Heart left ventricle (tissue), 16 donors: ENCODE measurements at places on chromosomes 3 and 15. TPM values are rescaled to one million over a fixed set of nuclear protein-coding genes. Genes with fewer than 3 reads are reported as not detected.
A peak's percentile ranks its signal among the peaks of the same experiment; 100 is the strongest.

Gene TNFAIP8L3
- total RNA-seq, result 5.5 TPM

Gene SCAP
- 41.8 TPM for total RNA-seq

Gene NANOGP8
- not detected for total RNA-seq

GRCh38 chr15:69325456-69325971 is 26.8 kb downstream of the PAQR5 start:
- no peak overlapping the region for H3K4me3 ChIP-seq
- H3K36me3 ChIP-seq, result no peaks in the 10 kb centered on the region
- H3K4me1 ChIP-seq, result no peaks in the 10 kb centered on the region
- no peak overlapping the region for H3K27ac ChIP-seq
- no peaks in the 10 kb centered on the region for H3K27me3 ChIP-seq

- H3K4me3 ChIP-seq, result no peak overlapping the region
- H3K36me3 ChIP-seq, result no peaks in the 10 kb centered on the region
- DNase-seq, result no peak
- no peaks in the 10 kb centered on the region for H3K27me3 ChIP-seq
- no peaks in the 10 kb centered on the region for H3K4me1 ChIP-seq
Measured at GRCh38 chr3:50418850-50419249, 59.5 kb upstream of the TMEM115 start.

DNA sequence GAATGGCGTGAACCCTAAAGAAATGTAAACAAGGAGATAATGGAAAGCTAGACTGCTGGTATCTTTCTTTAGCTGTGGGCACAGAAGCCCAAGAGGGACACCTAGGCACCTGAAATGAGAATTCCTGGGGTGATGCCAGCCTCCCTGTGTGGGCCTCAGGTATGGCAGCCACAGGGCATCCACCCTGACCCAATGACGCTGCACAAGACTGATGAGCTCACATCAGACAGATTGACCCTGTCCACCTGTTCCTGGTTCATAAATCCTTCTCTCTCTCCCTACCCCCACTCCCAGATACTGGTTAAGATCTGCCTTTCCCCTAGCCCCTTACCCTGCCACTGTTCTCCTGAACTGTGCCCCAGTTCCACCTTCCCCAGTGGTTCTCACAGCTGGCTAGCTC is 1.5 kb downstream of the GLB1 start:
- peaks cover 33% of the 10 kb centered on the region for H3K36me3 ChIP-seq
- no peak for DNase-seq
- peaks cover 19% of the 10 kb centered on the region for H3K4me1 ChIP-seq
- no peak overlapping the region for H3K27ac ChIP-seq

- peaks cover 26% of the 10 kb centered on the region for H3K27me3 ChIP-seq
- no peaks in the 10 kb centered on the region for H3K4me1 ChIP-seq
- no peaks in the 10 kb centered on the region for H3K36me3 ChIP-seq
- H3K27ac ChIP-seq, result no peak overlapping the region
- no peak overlapping the region for H3K4me3 ChIP-seq
- DNase-seq, result no peak
Measured at GRCh38 chr3:13294442-13295351, 125.4 kb downstream of the NUP210 start.

DNA sequence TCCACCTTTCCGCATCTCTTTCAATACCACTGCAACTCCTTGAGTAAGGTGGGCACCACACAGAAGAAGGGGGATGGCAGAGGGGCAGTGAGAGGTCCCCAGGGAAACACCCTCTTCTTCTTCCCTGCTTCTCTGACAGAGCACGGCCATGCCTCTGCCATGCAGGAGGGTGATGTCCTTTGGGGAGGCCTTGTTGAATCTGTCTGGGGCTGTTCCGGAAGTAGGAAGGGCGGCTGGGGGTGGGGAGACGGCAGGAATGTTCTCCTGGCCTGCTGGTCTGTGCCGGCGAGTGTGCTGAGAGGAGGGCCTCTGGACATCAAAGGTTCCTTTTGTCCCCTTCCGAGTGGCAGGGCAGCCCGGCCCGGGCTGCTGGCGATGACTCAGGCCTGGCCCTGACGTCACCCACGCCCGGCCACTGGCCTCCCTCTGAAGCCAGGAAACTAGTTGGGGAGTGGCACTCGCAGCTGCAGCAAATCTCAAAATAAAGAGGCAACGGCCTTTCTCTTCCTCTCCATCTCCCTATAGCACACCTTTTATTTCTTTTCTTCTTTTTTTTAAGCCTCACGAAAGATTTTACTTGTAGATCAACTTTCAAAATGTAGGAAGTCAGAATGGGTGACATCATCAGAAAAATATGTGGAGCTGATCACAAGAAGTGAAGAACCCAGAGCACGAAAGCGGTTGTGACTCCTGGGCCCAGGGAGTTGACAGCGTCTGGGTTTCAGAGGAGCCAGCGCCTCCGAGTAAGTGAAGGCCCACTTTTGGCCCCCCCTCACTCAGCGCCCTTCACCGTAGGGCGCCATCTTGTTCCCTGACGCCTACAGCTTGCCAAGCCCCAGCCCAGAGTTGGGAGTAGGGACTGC is at the start of gene ZBTB38:
TSS of gene ZBTB38 (plus strand) at position 443 of the 863 bp plus-strand sequence. CDS start 73,885 bp downstream, outside the sequence.
- DNase-seq, result peak; percentile 98
- peak within 1 kb of the TSS; percentile 97 for H3K27ac ChIP-seq
- no peaks in the 10 kb centered on the region for H3K27me3 ChIP-seq
- H3K36me3 ChIP-seq, result peaks cover 27% of the 10 kb centered on the region
